ENCODE measurements at places on chromosomes 12 and 14.

DNA sequence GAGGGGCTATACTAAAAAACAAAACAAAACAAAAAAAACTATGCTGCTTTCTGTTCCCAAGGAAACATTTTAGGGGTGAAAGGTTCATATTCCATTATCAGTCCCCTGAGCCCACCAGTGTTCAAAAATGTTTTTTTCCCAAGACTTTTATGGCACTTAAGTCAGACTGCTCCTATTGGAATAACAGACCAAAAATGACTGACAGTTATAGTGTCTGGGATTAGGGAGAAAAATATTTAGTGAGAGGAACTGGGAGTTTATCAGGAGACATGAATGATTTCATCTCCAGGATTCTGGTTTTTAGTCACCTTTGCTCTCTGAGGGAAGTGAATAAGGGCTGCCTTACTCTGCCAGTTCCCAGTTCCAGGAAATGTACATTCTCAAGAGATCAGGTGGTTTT, 68.0 kb downstream of the PDE3A start:
- no peak for DNase-seq

DNA sequence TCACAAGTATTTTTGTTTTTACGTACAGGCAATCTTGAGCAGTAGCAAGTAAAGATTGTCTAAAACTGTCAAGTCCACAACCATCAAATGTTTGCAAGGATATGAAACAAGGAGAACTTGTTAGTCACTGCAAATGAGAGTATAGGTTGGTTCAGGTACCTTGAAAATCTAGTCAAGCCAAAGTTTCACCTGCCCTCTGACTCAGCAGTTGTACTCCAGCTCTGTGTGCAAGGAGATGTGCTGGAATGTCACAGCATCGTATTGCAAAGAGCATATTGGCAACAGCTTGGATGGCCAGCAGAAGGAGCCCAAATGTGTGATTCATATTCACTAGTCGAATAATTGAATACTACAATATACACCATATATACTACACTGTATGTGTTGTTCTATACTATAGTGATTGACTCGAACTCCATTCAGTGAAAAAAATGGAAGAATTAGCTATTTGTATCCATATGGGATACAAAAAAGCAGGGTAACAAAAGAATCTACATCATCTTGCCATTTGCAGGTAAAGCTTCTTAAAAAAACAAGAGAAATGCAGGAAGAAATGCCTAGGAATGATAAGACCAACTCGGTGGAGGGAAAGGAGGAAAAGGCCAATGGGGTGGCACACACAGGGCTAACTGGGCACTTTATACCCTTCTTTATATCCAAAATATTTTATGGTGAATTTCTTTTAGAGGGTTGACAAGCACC, 44.0 kb downstream of the EID3 start:
- no peak for DNase-seq

DNA sequence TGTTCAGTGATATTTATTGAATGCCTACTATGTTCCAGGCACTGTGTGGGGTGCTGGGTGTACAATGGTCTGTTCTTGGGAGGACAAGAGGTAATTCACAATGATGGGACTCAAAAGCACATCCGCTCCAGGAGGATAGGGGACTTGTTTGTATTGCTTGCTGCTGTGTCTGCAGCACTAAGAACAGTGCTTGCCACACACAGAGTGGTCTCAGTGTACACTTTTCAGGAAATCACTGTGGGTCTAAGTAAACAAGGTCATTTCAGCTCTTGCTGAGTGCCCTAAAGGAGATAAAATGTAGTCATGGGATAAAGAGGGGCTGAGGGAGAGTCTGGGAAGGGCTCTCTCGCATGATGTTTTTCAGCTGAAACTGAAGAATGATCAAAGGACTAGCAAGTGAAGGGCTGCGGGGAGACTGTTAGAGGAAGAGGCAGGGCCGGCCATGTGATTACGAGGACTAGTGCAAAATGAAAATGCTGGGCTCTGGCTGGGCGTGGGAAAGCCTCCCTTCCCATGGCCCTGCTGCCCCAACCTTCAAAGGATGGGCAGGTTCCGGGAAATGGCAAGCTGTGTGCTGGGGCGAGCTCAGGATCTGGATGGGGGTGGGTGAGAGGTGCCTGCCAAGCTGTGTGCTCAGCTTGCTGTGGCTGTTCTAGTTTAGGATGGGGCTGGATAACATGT, 39.1 kb downstream of the ADCK1 start:
- DNase-seq, result no peak

DNA sequence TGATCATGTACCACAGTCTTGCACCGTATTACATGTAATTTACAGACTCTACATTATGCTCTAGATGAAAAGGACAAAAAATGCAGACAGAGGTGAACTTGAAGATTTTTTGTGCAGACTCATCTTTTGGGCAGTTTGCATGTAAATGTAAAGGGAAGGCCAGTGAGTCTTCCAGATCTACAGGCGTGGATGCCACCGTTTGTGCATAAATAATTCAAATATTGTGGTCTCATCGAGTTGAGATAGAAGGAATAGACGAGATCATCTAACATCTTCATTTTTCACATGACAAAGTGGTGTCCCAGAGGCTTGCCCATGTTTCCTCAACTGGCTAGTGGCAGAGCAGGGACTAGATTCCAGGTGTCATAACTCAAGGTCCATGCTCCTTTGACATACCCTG, 125.2 kb downstream of the ALX1 start:
- DNase-seq, result no peak

DNA sequence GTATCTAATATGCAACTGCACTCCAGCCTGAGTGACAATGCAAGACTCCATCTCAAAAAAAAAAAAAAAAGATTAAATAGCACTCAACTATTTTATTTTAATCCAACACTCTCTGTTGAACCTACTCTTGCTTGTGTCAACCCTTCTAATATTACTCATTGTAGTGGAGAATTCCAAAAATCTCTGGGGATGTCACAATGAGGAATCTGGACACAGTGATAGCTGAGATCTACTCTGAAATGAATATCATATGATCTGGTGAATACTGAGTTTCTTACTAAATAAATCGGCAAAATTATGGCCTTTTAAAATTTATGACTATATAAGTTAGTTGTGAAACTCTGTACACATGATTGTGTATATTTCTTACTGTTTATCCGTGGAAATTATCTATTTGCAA, 418.2 kb downstream of the BCAT1 start:
- no peak for DNase-seq

GRCh38 chr12:124004233-124004875, 31.3 kb downstream of the ZNF664 start:
- no peak for DNase-seq

DNA sequence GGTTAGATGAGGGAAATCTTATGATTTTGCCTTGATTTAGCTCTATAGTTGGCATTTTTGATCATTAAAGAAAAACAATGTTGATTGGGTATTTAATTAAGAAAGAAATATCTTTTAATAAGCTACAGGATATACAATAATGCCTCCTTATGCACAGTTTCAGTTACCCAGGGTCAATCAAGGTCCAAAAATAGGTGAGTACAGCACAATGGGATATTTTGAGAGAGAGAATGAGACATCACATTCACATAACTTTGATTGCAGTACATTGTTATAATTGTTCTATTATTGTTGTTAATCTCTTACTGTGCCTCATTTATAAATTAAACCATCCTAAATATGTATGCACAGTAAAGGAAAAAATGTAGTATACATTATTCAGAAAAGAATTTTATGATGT, 102.2 kb downstream of the MYF5 start:
- DNase-seq, result no peak

DNA sequence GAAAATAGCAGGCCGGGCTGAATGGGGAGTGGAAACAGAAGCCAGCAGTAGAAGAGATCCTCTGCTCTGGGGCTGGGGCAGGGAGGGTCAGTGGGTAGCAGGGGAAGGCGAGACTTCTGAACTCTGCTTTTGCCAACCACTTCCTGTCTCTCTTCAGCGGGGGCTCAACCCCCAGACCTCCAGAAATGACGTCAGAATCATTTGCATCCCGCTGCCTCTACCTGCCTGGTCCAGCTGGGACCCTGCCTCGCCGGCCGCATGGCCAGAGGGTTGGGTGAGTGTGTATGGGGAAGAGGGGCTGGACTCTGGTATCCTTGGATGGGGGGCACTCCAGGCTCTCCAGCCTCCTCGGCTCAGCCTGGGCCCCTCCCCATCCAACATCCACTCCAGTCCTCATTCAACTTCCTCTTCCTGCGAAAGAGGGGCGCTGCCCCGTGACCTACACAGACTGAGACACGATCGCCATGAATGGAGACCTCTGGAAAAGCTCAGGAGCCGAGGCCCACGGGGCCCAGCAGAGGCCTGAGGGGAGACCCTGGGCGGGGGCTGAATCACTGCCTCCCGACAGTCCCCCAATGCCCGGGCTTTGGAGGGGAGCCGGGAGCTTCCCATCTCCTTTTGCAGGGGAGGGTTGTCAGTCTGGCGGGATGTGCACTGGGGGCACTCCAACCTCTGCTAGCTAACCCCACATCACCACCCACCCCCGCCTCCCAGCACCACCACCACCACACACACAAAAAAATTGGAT, 458 bp upstream of the HOXC4 start:
- DNase-seq, result no peak

DNA sequence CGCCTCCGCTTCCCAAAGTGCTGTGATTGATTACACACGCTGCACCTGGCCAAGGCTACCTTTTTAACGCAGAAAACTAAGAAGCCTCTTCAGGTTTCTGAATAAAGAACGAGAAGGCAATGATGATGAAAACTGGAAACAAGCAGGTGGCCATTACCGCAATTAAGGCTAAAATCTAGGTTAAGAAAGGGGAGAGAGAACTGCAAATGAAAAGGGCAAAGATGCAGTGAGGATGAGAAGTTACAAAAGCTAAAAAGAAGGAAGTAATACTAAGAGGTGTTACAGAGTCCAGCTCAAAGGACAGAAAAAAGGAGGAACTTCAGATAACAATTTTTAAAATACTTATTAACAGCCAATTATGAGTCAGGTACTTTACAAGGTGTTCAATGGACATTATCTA, 79.7 kb downstream of the DUSP16 start:
- no peak for DNase-seq

GRCh38 chr12:77629141-77629540, 201.6 kb upstream of the NAV3 start:
- no peak for DNase-seq

DNA sequence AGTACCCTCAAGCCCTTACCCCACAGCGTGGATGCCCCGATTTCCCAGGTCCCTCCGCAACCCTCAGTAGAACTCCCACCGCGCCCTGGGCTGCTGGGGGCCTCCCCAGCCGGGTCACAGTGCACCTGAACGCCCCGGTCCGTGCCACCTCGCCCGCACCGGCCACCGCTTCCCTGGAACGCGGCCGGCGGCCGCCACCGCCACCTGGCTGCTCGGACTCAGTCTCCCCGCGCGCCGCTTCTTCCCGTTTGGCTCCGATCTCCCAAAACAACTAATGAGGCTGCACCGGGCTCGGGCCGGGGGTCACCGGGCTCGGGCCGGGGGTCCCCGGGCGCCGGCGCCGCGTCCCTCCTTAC, 1.0 kb downstream of the ITPK1 start:
- DNase-seq, result no peak

GRCh38 chr12:121577443-121578180, 3.2 kb downstream of the KDM2B start:
- DNase-seq, result no peak

GRCh38 chr14:91614187-91614586, 104.1 kb upstream of the PPP4R3A start:
- DNase-seq, result no peak

DNA sequence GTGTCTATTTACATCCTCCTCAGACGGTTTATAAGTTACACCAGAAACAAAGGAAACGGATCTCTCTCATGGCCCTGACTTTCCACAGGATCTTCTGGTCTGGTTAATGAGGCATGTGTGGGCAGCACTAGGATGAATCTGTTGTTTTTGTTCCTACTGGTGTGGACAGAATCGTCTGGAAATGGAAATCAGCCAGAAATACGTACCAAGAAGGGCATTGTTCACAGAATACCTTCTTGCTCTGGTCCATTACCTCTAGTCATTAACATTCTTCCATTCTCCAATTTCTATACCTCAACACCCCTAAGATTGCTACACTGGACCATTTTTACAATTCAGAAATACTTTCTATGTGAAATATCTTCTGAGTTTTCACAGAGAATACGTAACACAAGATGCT, 86.0 kb downstream of the TPH2 start:
- no peak for DNase-seq

GRCh38 chr14:30957813-30958370, 67.6 kb upstream of the AP4S1 start:
- DNase-seq, result no peak

- no peak for DNase-seq
These were observed 15.0 kb downstream of the PMCH start for GRCh38 chr12:102182635-102183034.

- DNase-seq, result no peak
These were observed 13.8 kb upstream of the NELL2 start for GRCh38 chr12:44889926-44890325.

GRCh38 chr14:59699442-59699841, 122.8 kb upstream of the CCDC175 start:
- DNase-seq, result no peak

- DNase-seq, result no peak
These were observed 41.7 kb downstream of the WDHD1 start for GRCh38 chr14:54985156-54985555.
